T-cell (primary cell): ENCODE measurements at places on chromosomes 11 and 22.
A peak's percentile ranks its signal among the peaks of the same experiment; 100 is the strongest.

DNA sequence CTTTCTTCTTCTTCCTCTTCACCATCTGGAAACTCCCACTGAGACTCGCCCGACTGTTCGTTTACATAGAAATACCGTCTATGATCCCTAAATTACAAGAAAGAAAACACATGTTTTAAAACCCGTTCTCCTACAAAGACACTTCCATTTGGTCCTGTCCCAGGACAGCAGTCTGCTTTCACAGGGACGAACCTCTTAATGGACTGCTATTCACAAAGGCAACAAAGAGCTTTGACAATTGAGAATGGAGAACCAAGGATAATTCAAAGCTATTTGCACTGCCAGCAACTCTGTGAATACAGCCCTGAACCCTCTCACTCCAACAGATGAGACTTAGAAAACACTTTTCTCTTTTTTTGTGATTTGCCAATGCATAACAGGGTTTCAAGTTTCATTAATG is 16.3 kb upstream of the AGBL2 start:
- H3K4me1 ChIP-seq, result no peaks in the 10 kb centered on the region
- no peak for DNase-seq
- no peaks in the 10 kb centered on the region for H3K27me3 ChIP-seq

- H3K27ac ChIP-seq, result peak overlapping the region; percentile 47
- no peaks in the 10 kb centered on the region for H3K36me3 ChIP-seq
- H3K4me1 ChIP-seq, result peaks cover 12% of the 10 kb centered on the region
- DNase-seq, result no peak
- H3K4me3 ChIP-seq, result no peak overlapping the region
These were observed 281.9 kb downstream of the CADM1 start for GRCh38 chr11:115222218-115222862.

GRCh38 chr11:9155930-9156329 is 64.5 kb upstream of the SCUBE2 start:
- H3K27ac ChIP-seq, result no peak overlapping the region
- H3K4me1 ChIP-seq, result no peaks in the 10 kb centered on the region
- H3K27me3 ChIP-seq, result no peaks in the 10 kb centered on the region

DNA sequence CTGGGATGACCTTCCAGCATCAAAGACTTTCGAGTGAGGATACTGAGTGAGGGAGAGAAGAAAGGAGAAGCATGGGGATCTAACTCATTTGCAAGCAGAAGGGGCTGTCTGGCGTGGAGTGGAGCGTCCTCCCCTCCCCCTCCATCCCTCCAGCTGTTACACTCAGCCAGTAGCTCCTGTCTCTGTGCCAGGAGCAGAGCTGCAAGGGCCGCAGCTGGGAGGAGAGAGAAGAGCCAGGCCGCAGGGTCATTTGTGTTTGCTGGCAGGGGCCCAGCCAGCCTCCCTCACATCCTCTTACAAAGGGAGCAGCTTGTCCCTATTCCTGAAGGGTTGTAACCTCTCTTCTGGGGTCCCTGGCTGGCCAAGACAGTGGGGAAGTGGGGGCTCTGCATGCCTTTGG is 57.9 kb downstream of the NECTIN1 start:
- no peaks in the 10 kb centered on the region for H3K27me3 ChIP-seq
- no peak overlapping the region for H3K4me3 ChIP-seq
- H3K27ac ChIP-seq, result no peak overlapping the region
- H3K4me1 ChIP-seq, result peaks cover 5% of the 10 kb centered on the region

DNA sequence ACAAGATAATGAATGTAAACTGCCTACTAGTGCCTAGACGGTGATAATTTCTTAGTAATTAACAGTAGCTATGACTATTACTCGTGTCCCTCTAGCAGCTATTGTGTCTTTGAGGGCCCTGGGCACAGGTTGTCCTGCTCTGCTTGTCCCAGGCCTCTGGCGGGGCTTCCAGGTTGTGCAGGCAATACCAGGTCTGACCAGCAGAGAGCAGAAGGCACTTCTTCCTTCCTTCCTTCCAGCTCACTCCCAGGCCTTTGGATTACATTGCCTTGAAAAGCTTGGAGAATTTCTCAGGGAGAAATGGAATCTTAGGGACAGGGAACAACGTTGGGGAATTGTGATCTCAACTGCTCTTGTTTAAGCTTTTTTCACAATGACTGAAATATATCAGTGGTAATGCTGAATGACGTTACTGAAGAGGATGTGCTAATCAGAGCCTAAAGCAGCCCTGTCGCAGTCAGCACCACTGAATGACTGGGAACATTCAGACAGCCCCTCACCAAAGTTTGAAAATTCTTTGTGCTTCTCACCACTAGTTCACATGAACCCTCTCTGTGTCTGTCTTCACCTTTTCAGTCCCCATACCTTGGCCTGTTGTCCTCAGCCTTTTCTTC is 8.4 kb upstream of the CCKBR start:
- no peaks in the 10 kb centered on the region for H3K4me1 ChIP-seq
- peak; percentile 38 for DNase-seq
- no peak overlapping the region for H3K27ac ChIP-seq
- no peaks in the 10 kb centered on the region for H3K27me3 ChIP-seq
- no peak overlapping the region for H3K4me3 ChIP-seq
- H3K36me3 ChIP-seq, result no peaks in the 10 kb centered on the region

- H3K4me1 ChIP-seq, result no peaks in the 10 kb centered on the region
- H3K27me3 ChIP-seq, result peaks cover 2% of the 10 kb centered on the region
- no peak for DNase-seq
These were observed 73.3 kb upstream of the FAR1 start for GRCh38 chr11:13595166-13595565.
